ENCODE measurements at places on chromosomes 2 and 18.

DNA sequence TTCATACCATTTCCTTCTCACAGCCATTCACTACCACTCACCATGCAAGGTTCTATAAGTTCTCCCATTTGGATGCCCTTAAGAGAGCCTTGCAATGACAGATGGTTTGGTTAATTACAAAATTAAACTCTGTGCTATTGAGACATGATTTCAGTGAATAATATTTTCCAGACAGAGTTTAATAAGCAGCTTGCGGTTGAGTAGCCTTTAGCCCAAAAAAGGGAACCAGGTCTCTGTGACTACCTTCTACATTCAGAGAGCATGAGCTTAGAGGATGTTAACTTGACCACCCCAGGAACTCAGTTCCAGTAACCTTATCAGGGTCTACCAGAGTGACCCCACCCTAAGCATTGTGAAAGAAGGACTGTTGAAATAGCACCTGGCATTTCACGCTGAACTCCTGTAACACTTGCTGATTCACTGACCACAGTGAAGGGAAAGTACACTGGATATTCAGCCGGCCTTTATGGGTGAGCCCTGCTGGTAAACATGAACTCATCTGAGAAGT is 1173.1 kb upstream of the ZEB2 start:
- no peak overlapping the region for H3K4me3 ChIP-seq
- DNase-seq: peak; percentile 98
- no peaks in the 10 kb centered on the region for H3K4me1 ChIP-seq
- H3K27me3 ChIP-seq: no peaks in the 10 kb centered on the region
- no peak overlapping the region for H3K27ac ChIP-seq
- H3K36me3 ChIP-seq: no peaks in the 10 kb centered on the region

DNA sequence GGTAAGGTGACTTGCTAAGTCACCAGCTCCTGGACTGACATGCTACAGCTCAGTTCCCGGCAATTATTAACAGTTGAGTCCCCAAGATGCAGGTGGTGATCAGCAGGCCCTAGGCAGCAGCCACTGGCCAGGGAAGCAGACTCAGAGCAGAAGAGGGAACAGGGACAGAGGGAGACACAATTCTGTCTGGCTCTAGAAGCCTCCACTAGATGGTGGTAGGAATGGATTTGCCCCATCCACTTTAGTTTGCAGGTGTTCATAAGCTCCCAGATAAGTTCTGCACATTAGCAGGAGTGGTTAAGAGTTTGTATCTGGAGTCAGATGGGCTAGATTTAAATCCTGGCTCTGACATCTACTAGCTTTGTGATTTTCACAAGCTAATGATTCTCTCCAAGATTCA is 25.5 kb upstream of the SLC1A4 start:
- H3K36me3 ChIP-seq: no peaks in the 10 kb centered on the region
- no peaks in the 10 kb centered on the region for H3K4me1 ChIP-seq
- H3K27me3 ChIP-seq: peaks cover 4% of the 10 kb centered on the region
- no peak for DNase-seq
- H3K27ac ChIP-seq: no peak overlapping the region

DNA sequence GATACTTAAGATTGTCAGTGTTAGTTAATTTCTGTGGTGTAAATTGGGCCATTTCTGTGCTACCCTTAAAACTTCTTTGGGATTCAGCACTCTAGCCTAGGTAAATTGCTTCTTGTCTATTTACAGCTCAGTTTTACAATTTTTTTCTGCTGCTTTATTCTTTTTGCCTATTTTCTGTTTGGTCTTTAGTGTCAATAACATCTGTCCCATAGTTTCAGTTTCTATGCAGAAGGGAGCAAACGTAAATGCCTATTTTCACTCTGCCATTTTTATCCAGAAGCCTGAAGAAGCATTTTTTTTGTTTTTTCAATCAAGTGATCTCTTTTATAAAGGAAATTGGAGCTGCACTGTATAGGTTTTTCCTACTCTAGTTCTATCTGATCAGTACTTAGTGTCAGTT is 564.9 kb upstream of the MEX3C start:
- no peaks in the 10 kb centered on the region for H3K36me3 ChIP-seq
- DNase-seq: no peak
- no peaks in the 10 kb centered on the region for H3K27me3 ChIP-seq
- no peak overlapping the region for H3K4me3 ChIP-seq
- H3K27ac ChIP-seq: no peak overlapping the region

- H3K36me3 ChIP-seq: no peaks in the 10 kb centered on the region
- peaks cover 3% of the 10 kb centered on the region for H3K4me1 ChIP-seq
- H3K4me3 ChIP-seq: no peak overlapping the region
- no peak overlapping the region for H3K27ac ChIP-seq
- no peak for DNase-seq
Measured at GRCh38 chr2:208062961-208063360, 37.6 kb upstream of the PLEKHM3 start.

DNA sequence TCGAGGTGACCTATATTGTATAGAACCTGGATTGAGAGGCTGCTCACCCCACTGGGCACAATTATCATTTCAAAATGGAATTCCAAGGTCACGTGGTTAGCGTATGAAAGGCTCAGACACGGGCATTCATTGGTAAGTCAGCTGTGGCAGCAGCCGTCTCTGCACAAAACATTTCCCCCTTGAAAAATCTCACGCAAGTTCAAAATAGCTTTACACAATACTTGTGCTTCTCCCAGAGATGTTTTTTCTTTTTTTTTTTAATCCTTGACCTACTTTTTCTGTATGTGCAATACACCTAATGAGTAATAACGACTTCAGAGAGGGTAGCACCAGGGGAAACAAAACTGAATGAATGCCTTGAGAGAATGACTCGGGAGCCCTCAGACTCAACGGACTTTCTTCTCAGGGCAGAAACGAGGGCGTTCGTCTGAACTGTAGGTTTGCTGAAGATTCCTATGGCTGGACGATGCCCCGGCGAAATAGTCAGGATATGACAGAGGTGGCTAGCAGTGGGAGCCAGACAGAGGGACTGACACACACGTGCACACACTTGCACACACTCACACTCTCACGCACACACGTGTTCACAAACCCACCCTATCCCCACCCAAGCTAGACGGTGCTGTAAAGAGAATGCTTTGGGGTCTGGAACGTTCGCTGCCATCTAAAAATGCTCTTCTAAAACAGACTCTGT is 77.8 kb downstream of the PDCL3 start:
- H3K4me1 ChIP-seq: no peaks in the 10 kb centered on the region
- peaks cover 10% of the 10 kb centered on the region for H3K27me3 ChIP-seq
- H3K4me3 ChIP-seq: no peak overlapping the region
- DNase-seq: peak; percentile 2

DNA sequence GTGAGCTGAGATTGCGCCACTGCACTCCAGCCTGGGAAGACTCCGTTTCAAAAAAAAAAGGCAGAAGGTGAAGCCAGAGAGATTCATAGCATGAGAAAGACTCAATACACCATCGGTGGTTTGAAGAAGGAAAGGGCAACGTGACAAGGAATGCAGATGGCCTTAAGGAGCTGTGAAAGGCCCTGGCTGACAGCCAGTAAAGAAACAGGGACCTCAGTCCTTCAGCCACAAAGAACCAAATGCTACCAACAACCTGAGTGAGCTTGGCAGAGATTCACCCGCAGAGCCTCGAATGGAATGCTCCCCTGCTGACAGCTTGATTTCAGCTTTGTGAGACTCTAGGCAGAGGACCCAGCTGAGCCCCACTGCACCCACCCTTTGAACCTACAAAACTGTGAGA is 154.9 kb upstream of the NDUFV2 start:
- no peaks in the 10 kb centered on the region for H3K36me3 ChIP-seq
- no peaks in the 10 kb centered on the region for H3K27me3 ChIP-seq
- peak overlapping the region; percentile 77 for H3K27ac ChIP-seq
- H3K4me1 ChIP-seq: peaks cover 57% of the 10 kb centered on the region
- no peak overlapping the region for H3K4me3 ChIP-seq

DNA sequence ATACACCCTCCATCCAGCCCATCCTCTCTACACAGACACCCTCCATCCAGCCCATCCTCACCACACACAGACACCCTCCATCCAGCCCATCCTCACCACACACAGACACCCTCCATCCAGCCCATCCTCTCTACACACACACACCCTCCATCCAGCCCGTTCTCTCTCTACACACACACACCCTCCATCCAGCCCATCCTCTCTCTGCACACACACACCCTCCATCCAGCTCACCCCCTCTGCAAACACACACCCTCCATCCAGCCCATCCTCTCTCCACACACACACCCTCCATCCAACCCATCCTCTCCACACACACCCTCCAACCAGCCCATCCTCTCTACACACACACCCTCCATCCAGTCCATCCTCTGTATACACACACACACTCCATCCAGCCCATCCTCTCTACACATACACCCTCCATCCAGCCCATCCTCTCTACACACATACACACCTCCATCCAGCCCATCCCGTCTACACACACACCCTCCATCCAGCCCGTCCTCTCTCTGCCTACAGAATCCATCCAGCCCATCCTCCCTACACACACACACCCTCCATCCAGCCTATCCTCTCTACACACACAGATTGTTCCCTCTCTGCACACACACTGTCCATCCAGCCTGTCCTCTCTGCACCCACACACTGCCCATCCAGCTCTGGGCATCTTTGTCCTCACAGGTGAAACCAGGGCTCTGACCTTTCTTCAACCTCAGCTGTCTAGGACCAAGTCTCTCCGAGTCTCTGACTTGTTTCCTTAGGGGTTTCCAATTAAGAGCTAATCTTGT is 81.2 kb downstream of the EIPR1 start:
- no peak overlapping the region for H3K27ac ChIP-seq
- H3K4me1 ChIP-seq: no peaks in the 10 kb centered on the region
- no peak for DNase-seq
- H3K27me3 ChIP-seq: no peaks in the 10 kb centered on the region
- H3K36me3 ChIP-seq: no peaks in the 10 kb centered on the region

GRCh38 chr2:4618630-4619228 is 915.4 kb downstream of the DCDC2C start:
- H3K4me3 ChIP-seq: no peak overlapping the region
- no peaks in the 10 kb centered on the region for H3K36me3 ChIP-seq
- H3K27ac ChIP-seq: no peak overlapping the region
- DNase-seq: no peak

DNA sequence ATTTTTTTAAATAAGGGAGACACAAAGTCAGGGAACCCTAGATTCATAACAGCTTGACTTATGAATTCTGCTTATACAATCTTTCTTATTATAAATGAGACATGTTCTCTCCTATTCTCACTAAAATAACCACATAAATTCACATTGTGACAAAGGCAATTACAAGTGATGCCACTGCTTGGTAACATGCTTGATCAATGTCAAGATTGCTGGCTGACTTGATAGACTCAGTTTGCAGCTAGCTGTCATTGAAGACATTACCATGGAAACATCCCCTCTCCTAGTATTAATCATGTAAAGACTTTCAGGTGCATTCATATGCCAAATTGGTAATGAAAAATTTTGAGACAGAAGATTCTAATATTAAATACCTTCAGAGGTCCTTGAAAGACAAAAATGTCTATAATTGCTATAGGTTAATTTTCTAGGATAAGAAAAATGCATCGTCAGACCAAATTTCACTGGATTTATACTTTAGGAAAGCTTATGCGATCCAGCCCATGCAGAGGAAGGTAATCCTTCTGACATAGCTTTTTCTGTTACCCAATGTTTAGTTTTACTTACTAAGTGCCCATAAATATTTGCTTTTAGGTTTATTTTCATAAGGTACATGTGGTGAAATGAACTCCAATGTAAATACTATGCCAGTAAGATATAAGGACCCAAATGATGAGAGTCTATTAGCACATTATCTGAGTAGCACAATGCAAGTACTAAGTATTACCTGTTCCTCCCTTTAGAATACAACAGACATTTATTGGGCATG is 32.6 kb upstream of the ENOSF1 start:
- no peaks in the 10 kb centered on the region for H3K4me1 ChIP-seq
- DNase-seq: no peak
- no peak overlapping the region for H3K27ac ChIP-seq
- H3K4me3 ChIP-seq: no peak overlapping the region

- DNase-seq: peak; percentile 64
- peaks cover 24% of the 10 kb centered on the region for H3K4me1 ChIP-seq
- H3K27me3 ChIP-seq: no peaks in the 10 kb centered on the region
Measured at GRCh38 chr2:67567886-67568285, 170.8 kb downstream of the ETAA1 start.

DNA sequence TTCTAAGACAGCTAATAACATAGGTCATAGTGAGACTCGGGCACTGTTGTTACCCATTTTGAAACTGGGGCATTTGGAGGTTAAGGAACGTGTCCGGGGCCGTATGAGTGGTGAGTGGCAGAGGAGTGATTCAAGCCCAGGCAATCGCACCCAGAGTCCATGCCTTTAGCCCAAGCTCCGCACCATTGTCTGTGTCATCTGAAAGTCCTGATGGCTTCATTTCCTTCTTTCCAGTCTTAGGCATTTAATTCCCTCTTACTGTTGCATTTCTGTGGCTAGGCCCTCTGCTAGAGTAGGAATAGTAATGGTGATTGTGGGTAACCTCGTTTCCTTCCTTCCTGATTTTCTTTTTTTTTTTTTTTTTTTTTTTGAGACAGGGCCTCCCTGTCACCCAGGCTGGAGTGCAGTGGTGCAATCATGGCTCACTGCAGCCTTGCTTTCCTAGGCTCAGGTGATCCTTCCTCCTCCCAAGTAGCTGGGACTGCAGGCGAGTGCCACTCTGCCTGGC is 49.8 kb upstream of the ASB1 start:
- H3K4me1 ChIP-seq: peaks cover 31% of the 10 kb centered on the region
- DNase-seq: peak; percentile 75

DNA sequence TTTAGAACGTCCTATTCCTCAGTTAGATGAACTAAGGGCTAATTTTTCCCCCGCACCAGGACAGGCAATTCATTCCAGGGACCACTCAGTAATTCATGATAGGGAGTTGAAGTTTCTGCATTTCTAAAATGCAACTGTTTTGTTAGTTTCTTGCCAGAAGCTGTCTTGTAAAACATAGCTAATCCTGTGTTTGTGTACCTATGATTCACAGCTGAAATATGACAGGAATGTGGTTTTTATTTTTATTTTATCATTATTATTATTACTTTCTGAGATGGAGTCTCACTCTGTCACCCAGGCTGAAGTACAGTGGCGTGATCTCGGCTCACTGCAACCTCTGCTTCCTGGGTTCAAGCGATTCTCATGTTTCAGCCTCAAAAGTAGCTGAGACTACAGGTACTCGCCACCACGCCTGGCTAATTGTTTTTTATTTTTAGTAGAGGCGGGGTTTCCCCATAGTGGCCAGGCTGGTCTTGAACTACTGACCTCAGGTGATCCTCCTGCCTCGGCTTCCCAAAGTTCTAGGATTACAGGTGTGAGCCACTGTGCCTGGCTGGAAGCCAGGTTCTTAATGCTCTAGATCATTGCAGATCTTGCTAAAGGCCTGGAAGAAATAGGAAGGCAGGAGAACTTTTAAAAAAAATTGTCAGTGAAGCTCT is 154.8 kb upstream of the FHL2 start:
- no peak overlapping the region for H3K27ac ChIP-seq
- no peak overlapping the region for H3K4me3 ChIP-seq
- no peaks in the 10 kb centered on the region for H3K36me3 ChIP-seq
- H3K27me3 ChIP-seq: peaks cover 41% of the 10 kb centered on the region

- no peak overlapping the region for H3K27ac ChIP-seq
- no peaks in the 10 kb centered on the region for H3K36me3 ChIP-seq
- no peaks in the 10 kb centered on the region for H3K27me3 ChIP-seq
- H3K4me3 ChIP-seq: no peak overlapping the region
- DNase-seq: peak; percentile 16
Measured at GRCh38 chr2:17252258-17252657, 266.0 kb downstream of the RAD51AP2 start.

- no peak overlapping the region for H3K4me3 ChIP-seq
- no peak for DNase-seq
- H3K4me1 ChIP-seq: peaks cover 19% of the 10 kb centered on the region
- no peaks in the 10 kb centered on the region for H3K27me3 ChIP-seq
- H3K36me3 ChIP-seq: no peaks in the 10 kb centered on the region
- peak overlapping the region; percentile 63 for H3K27ac ChIP-seq
Measured at GRCh38 chr2:98028931-98029717, 33.4 kb upstream of the TMEM131 start.

GRCh38 chr2:233331536-233331935 is 22.8 kb upstream of the DGKD start:
- H3K27ac ChIP-seq: no peak overlapping the region
- H3K4me1 ChIP-seq: peaks cover 7% of the 10 kb centered on the region
- no peak overlapping the region for H3K4me3 ChIP-seq
- no peak for DNase-seq
